ENCODE measurements at places on chromosomes 4 and X.

DNA sequence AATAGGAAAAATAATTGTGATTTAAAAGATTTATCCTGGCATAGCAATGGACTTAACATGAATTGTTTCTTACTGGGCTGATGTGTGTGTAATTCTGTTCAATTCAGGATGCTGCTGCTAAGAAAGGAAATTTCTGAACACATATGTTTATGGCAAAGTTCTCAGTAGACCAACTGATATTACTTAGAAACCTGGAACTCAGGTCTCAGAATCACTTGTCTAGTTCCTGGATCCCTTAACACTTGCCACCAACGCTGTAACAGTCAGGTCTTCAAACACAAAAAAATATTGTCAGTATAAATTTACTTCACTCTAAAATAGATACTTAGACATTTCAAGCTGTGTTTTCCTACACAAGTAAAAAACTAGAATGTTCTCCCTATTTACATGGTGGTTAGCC lies 5.5 kb downstream of the CASP3 start:
- no peak for DNase-seq

GRCh38 chrX:142089193-142089592 lies 115.9 kb downstream of the MAGEC2 start:
- DNase-seq, result peak; percentile 8

GRCh38 chr4:45518832-45519231 lies 605.0 kb downstream of the GABRG1 start:
- no peak for DNase-seq

- DNase-seq, result peak; percentile 47
Measured at GRCh38 chrX:96389281-96390047, 295.2 kb upstream of the DIAPH2 start.

GRCh38 chr4:128176643-128177042 lies 111.0 kb downstream of the PGRMC2 start:
- DNase-seq, result no peak

DNA sequence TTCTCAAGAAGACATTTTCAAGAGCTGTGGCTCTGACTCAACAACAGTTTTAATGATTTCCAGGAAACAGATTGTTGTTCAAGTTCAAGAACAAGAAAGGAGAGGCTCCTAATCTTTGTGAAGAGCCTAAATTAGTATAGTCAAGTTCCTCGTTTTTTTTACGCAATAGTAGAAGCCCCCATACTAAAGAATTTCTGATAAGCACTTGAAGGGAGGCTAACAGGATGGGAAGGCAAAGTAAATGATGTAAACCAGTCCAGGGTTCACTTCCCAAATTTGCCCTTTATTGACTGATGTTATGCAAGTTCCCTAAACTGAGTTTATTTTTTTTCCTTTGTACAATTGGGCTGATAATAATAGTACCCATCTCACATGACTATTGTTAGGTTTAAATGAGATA lies 178.2 kb downstream of the RTL9 start:
- no peak for DNase-seq

GRCh38 chr4:72205298-72205697 lies 173.5 kb downstream of the NPFFR2 start:
- DNase-seq, result no peak

DNA sequence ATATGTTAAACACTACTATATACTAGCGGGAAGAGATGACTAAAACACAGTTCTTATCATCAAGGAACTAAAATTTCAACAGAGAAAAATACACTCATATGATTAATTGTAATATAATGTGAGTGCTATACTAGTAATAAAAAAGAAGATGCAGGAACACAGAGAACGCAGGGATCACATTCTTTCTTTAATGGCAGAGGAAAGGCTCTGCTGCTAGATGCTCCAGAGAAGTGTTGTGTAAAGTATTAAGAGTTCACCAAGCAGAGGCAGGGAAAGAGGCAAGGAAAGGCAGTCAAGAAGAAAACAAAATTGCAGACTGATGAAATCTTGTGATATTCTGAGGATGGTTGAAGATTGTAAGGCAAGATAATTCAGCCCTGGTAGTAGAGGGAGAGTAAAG lies 394.7 kb downstream of the PDGFC start:
- DNase-seq, result no peak

- DNase-seq, result no peak
Measured at GRCh38 chr4:6538111-6538510, 36.9 kb upstream of the MAN2B2 start.

DNA sequence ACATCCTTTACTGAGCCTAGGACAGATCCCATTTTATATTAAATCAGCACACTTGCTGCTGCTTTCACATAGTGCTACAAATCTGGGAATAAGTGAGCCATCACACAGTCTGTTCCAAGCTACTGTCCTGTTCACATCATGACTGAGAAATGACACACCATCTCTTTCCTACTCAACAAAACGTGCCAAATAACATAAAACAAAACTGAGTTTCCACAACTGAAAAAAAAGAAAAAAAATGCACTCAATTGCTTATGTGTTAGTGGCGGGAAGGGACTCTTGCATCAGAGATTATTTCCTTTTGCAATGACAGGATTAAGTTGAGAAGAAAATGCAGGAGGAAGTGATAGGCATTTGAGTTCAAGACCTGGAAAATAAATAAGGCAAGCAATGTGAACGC lies 109.0 kb downstream of the SHROOM4 start:
- peak; percentile 34 for DNase-seq

- peak; percentile 38 for DNase-seq
Measured at GRCh38 chr4:168631241-168632162, 134.7 kb downstream of the PALLD start.

Measured in fibroblast of mammary gland (primary cell).